ENCODE measurements at places on chromosomes 4 and X. TPM values are rescaled to one million over a fixed set of nuclear protein-coding genes. Genes with fewer than 3 reads are reported as not detected.

Gene APBB2
- 271 TPM for total RNA-seq

Gene GPR34
- not detected for total RNA-seq

Gene CDX4
- not detected for total RNA-seq

Gene NMU
- 0.53 TPM for total RNA-seq

Gene KIAA1210
- total RNA-seq: not detected

Gene SSX3
- total RNA-seq: not detected

Gene CT83
- total RNA-seq: not detected

Gene MSANTD1
- 0.36 TPM for total RNA-seq

Gene VCX3A
- not detected for total RNA-seq

Gene PRDM5
- total RNA-seq: 10.1 TPM

Gene LAS1L
- 29.3 TPM for total RNA-seq

Gene CHRDL1
- not detected for total RNA-seq

Gene HSD17B13
- total RNA-seq: 0.13 TPM

Gene DSPP
- not detected for total RNA-seq

Gene RXFP1
- total RNA-seq: not detected

Gene ANOS1
- total RNA-seq: 2.3 TPM

Gene VSIG4
- not detected for total RNA-seq

Measured in thoracic aorta endothelial cell (primary cell).